ENCODE measurements at places on chromosomes 2 and 18.

GRCh38 chr2:75622929-75623328, 23.7 kb upstream of the MRPL19 start:
- DNase-seq, result no peak

DNA sequence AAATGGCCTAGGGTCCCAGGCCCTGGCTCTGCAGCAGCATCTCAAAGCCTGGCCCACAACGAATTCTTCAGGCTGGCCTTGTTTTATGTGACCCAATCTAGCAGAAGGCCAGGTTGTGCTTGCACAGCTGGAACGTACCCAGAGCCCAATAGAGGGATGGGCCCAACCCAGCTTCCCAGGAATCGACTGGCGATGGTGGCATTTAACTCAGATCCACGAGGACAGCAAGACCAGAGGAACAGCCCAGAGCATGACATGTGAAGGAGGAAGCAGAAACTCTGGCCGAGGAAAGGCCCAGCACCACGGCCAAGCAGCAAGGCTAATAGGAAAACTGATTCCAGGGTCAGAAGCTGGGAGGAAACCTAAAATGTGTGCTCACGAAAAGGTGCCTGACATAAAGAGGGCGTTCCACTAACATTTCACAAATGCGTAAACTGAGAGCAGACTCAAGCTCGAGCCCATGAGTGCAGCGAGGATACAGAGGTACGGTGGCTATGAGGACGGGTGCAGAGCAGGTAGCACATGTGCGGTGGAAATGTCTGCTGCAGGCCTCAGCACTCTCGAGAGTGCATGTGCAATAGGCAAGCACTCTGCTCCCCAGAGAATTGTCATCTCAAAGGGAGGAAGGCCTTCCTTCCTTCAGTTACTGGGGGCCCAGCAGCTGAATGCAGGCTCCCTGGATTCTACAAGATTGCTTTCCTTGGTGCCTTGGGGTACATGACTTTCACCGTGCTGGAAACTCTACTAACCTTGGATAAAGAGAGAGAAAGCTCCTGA, 156.9 kb upstream of the GLI2 start:
- no peak for DNase-seq

- DNase-seq, result no peak
These were observed 213.4 kb downstream of the CDCA7 start for GRCh38 chr2:173568054-173568453.

GRCh38 chr18:5500158-5500939, 43.4 kb downstream of the EPB41L3 start:
- DNase-seq, result no peak

- DNase-seq, result no peak
These were observed 926.2 kb upstream of the SOX11 start for GRCh38 chr2:4765787-4766530.

DNA sequence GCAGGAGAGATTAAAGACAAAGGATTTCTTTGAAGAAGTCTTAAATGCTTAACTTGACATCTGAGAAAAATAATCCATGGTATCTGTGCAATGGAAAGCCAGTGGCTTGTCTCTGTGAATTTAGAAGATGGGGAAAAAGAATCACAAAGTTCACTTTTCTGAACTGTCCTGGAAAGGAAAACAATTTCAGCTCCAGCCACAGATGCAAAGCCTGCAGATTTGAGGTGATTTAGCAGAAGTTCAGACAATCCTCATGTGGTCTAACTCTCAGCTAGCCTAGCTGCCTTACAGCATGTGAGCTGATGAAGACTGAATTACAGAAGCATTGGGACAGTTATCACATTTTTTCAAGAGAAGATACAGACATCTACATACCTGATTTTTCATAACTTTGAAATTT, 126.7 kb upstream of the ITGB6 start:
- DNase-seq, result no peak

DNA sequence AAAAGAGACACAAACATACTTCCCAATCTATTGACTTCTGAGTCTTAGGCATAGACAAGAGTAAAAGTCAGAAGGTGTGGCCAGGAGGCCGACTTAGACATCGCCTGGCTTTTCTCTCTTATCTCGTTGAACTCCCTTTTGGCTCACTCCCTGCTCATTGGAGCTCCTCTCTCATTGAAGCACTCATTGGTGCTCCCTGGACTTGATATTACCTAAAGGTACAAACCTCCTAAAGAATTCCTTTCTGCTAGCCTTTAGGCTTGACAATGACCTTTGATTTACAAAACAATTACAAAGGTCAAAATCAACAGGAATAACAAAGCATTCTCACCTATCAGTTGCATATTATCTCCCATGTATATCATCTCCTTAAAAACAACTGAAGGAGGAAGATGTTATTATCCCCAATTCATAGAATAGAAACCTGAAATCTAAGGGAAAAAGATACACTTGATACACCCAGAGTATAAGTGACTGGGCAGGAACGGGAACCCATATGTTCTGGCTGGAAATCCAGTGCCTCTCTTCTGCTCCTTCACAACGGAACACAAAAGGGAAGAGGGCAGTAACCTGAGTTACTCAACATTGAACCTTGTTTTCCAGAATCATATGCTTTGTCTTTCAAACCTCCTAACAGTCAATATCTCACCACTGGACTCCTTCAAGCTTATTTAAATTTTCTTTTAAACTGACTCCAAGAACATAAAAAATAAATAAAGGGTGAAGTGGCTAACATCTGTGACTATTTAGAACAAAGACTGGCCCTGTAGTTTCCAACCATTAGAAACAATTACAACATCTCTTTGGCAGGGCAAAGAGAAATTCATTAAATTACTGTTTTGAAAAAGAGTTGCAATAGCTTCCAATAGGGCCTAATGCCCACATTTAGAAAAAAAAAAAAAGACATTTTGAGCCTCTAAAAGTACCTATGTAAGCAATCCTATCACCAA, 1247.9 kb downstream of the LRP1B start:
- DNase-seq, result no peak

GRCh38 chr2:217976301-217976700, 26.5 kb downstream of the TNS1 start:
- DNase-seq, result no peak

GRCh38 chr18:21914739-21915319, 174.2 kb downstream of the MIB1 start:
- peak; percentile 24 for DNase-seq

DNA sequence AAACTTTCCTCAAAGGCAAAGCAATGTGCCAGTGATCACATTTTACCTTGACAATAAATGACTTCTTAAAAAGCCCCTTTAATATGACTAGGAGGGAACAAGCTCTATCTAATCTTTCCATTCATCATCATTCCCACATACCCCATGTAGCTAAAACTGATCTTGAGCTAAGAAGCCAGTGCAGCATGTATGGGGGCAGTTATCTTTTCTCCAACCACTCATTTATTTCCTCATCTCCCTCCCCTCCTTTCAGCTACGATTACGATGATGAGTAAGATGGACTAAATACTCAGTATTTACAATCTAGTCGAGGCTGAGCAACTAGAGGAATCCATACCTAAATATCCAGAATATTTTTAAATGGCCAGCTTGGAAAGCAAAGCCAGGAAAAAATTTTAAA, 35.5 kb downstream of the PNO1 start:
- DNase-seq, result no peak

GRCh38 chr18:21703241-21703820, 1.2 kb downstream of the ABHD3 start:
- no peak for DNase-seq

GRCh38 chr2:115904516-115904915, 1462.1 kb downstream of the DPP10 start:
- no peak for DNase-seq

DNA sequence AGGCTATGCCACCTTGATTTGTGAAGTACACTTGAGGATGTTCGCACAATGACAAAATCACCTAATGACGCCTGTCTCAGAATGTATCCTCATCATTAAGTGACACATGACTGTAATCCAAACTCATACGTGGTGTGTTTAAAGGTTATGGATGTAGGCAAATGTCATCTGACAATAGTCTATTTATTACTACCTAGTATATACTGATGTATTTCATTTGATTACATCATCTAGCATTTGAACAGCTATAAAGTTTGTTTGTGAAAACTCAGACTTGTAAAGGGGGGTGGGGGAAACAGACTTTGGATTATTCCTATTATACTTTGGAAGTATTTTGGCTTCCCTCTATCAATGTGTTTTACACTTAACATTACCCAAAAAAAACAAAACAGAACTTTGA, 129.9 kb downstream of the TANC1 start:
- no peak for DNase-seq

- no peak for DNase-seq
These were observed 418.8 kb downstream of the NRXN1 start for GRCh38 chr2:50613161-50613560.
